Peyer's patch (tissue), 4 donors: ENCODE measurements at places on chromosomes 1 and 21.
A peak's percentile ranks its signal among the peaks of the same experiment; 100 is the strongest.

- no peak for DNase-seq
These were observed 35.9 kb upstream of the PROX1 start for GRCh38 chr1:213951876-213952275.

GRCh38 chr1:234368320-234369032, 4.8 kb upstream of the COA6 start:
- no peak for DNase-seq

GRCh38 chr21:45017039-45017960, 57.1 kb upstream of the ADARB1 start:
- no peak for DNase-seq

DNA sequence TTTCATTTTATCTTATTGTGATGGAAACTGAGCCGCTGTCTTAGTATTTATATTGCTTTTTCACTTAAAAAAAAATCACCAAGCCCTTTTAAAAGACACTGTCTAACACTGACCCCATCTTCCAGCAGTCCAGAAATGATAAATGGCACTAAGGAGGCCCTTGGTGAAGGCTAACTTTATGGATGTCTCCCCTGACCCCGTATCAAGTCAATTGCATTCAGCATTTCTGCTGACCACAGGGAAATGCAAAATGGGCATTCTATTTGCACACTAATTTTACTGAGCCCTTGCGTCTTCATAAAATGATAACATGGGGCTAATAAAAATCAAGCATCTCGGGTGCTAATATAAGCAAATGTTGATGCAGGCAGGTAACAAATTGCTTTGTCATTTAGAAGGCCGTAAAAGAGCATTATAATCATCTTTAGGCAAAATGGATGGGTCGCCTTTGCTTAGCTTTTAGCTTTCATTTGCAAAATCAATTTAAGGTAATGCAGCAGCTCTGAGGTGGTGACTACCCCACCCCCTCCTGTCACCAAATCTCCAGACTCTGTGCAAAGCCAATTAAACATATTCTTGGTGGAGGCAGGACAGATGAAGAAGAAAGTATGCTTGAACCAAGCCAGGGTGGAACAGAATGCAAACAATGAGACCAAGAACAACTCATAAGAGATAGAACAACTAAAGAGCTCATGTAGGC, 110.8 kb downstream of the BEND5 start:
- DNase-seq: no peak

- DNase-seq: peak; percentile 70
These were observed 72.2 kb upstream of the RALGPS2 start for GRCh38 chr1:178652506-178653490.

- DNase-seq: no peak
These were observed 38.0 kb upstream of the KIF26B start for GRCh38 chr1:245116751-245117150.

- DNase-seq: no peak
These were observed 11.8 kb downstream of the TPM3 start for GRCh38 chr1:154179946-154180687.

DNA sequence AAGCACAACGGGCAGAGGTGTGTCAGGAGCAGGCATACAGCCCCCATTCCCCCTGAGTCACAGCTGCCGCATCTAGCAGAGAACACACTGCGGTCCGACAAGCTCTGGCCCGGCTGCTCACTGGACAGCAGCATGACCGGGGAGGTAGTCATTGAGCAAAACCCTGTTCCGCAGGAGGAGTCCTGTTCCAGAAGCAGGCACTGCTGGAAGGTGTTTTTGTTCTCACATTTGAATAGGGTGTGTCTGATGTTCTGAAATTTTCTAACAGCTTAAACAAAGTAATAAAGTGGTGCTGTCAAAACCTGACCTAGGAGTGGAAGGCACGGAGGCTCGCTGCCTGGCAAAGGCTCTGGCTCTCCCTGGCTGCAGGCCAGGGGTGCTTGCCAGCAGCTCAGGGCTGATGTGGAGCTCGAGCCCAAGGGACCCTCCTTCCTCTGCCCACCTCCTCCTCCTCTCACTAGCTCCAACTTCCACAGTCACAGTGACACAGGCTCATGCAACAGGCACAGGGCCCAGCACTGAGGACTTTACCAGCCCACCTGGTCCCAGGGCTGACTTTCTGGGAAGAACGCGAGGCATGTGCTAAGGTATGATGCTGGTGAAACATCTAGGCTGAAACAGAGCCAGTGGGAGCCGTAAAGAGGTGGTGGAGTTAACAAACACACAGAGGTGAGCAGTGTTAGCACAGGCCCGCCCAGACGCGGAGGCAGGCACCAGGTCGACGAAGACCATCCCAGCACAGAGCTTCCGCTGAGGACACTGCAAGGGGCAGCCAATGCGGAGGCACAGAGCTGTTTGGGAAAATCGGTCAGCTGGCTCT, 118.6 kb upstream of the IFFO2 start:
- DNase-seq: no peak

- no peak for DNase-seq
These were observed 87.1 kb upstream of the LYST start for GRCh38 chr1:235953801-235954200.

DNA sequence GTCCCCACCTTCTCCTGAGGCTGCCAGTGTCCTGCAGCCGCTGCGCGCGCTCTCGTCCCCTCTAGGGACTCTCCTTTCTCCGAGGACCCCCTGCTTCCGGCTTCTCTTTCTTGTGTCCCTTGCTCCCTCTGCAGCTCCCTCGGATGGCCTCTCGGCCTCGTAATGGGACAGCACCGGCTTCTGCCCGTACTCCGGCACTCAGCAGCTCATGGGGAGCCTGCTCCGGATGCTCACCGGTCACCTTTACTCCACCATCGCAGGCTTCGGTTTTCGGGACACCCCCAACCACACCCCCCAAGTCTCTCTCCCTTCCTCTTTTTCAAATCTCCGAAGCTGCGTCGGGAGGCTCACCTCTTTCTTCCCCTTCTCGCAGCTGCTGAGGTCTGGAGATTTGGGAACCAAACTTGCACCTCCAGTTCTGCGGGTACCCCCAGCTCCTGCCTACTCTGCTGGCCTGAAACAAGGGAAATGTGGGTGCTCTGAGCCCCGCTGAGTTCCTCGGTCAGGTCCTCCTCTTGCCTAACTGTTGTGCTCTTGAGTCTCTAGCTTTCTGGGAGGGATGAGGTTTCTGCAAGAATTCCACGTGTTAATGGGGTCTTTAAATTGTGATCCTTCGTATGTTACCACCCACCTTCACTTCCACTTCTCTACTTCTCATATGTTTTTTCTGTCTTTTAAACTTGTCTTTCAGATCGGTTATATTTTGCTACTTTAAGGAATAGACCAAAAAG, 930 bp downstream of the CDC14A start:
- DNase-seq: peak; percentile 61

GRCh38 chr1:76065270-76065669, 9.3 kb upstream of the ST6GALNAC3 start:
- no peak for DNase-seq

GRCh38 chr1:181083842-181084605, 4.5 kb upstream of the IER5 start:
- peak; percentile 85 for DNase-seq

DNA sequence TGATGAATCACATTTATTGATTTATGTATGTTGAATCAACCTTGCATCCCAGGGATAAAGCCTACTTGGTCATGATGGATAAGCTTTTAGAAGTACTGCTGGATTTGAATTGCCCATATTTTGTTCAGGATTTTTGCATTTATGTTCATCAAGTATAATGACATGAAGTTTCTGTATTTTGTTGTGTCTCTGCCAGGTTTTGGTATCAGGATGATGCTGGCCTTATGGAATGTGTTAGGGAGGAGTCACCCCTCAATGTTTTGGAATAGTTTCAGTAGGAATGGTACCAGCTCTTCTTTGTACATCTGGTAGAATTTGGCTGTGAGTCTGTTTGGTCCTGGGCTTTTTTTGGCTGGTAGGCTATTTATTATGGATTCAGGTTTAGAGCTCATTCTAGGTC, 1643.1 kb upstream of the B3GALT2 start:
- DNase-seq: no peak

DNA sequence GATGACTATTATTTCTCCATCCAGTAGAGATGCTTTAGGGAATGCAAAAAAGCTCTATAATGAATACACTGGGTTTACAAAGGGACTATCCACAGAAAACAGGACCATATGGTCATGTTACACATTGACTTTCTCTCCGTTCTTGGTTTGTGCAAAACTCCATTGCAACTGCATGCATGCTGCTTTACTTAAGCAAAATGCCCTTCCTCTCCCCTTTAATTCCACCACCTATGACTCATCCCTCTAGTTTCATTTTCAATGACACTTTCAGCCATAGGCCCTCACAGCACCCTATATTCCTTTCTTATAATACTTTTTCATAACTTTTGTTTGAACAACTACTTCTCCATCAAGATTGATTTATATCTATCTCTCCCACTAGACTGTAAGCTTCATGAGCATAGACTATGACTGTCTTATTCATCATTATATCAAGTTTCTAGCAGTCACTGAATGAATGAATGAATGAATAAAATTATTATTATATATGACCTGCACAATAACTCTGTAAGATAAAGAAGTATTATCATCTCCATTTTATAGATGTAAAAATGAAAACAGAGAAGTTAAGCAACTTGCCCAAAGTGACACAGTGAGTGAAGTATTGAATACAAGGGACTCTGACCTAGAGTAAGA, 248.9 kb downstream of the PLPP3 start:
- no peak for DNase-seq

DNA sequence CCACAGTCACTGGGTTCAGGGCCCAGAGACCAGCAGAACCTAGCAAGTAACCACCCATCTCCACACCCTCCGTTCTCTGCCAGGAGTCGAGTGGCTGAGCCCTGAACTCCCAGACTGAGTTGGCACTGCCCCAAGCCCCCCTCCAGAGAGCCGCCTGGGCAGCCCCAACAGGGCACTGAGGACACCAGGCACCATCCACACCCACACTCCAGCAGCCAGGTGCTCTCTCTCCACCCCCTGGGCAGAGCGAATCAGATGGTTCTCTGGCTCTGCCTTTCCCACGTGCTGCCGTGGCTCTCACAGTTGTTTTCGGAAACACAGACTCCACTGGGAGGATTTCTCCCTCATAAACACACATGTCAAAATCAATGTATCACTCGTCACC, 13.6 kb downstream of the WDR4 start:
- no peak for DNase-seq

DNA sequence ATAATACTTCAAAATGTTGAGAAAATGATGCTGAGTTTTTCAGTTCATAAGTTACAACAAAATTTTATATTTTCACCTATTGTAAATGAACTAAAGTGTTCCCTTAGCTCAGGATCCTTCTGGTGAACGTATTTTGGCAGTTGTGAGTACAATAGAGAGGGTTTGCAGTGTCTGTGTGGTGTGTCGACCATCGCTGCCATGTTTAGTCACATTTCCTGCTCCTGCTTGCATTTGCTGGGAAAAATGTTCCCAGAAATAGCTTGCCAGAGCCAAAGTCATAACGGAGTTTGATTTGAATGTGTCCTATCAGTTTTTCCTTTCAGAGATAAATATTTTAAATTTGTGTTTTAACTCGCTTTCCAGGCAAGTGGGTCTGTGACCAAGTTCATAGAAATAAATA, 117.1 kb upstream of the COL6A1 start:
- no peak for DNase-seq

- DNase-seq: peak; percentile 58
These were observed 27.7 kb downstream of the PADI3 start for GRCh38 chr1:17276568-17276967.

GRCh38 chr1:91020486-91020885, 1.3 kb downstream of the ZNF644 start:
- DNase-seq: no peak

DNA sequence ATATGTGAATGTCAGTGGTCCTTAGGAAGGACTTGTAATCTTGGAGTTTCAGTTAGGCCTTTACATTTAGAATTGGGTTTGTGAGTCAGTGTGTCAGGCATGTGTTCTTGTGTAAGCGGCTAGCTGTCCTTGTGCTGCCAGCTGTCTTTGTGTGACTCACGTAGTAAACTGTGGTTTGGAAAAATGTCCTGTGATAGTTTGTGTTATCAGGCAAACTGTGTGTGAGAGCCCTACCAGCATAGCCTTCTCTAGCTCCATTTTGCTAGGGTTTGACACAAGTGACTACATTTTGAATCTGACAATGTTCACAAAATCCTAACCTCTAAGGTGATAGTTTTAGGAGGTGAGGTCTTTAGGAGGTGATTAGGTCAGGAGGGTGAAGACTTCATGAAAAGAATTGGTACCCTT, 6.9 kb upstream of the SLC35D1 start:
- DNase-seq: no peak

- no peak for DNase-seq
These were observed 12.0 kb upstream of the UMODL1 start for GRCh38 chr21:42059141-42059540.

DNA sequence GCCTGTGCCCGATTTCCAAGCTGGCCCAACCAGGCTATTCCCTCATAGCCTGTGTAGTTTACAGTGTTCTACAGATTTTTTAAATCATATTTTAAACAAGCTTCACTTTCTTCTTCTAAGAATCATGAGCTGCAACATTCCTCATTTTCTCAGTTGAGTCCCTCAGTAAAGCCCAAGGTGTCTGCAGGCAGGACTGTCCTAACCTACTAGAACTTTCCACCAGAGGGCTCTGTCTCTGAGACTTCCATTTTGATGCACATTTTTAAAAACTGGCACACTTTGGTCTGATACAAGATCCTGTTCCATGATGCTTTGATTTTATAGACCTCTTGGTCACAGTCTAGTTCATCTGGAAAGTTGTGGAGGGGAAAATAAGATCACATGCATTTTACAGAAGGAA, 21.6 kb upstream of the SLAMF6 start:
- DNase-seq: no peak

- DNase-seq: peak; percentile 89
These were observed 27.7 kb upstream of the LY9 start for GRCh38 chr1:160768295-160768657.

GRCh38 chr1:31714442-31715086, 10.7 kb upstream of the COL16A1 start:
- DNase-seq: peak; percentile 79

GRCh38 chr1:6288665-6289064, 27.8 kb upstream of the GPR153 start:
- no peak for DNase-seq

GRCh38 chr1:248750496-248750895, 5.1 kb downstream of the LYPD8 start:
- no peak for DNase-seq

DNA sequence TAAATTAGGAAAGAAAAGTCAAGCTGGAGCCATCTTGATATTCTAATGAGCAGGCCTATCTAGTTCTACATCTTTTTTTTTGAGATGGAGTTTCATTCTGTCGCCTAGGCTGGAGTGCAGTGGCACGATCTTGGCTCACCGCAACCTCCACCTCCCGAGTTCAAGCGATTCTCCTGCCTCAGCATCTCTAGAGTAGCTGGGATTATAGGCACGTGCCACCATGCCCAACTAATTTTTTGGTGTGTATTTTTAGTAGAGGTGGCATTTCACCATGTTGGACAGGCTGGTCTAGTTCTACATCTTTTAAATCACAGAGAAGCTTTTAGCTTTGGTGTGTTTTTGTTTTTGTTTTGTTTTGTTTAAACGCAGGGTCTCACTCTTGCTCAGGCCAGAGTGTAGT, 6.8 kb downstream of the TMEM69 start:
- no peak for DNase-seq

- no peak for DNase-seq
These were observed 5.0 kb downstream of the CHRNB2 start for GRCh38 chr1:154572468-154573167.

GRCh38 chr21:15455819-15456462, 273.8 kb upstream of the USP25 start:
- DNase-seq: no peak
